ENCODE measurements at places on chromosomes 1 and 21.

GRCh38 chr1:191536791-191537429, 621.4 kb upstream of the RGS18 start:
- DNase-seq, result no peak

DNA sequence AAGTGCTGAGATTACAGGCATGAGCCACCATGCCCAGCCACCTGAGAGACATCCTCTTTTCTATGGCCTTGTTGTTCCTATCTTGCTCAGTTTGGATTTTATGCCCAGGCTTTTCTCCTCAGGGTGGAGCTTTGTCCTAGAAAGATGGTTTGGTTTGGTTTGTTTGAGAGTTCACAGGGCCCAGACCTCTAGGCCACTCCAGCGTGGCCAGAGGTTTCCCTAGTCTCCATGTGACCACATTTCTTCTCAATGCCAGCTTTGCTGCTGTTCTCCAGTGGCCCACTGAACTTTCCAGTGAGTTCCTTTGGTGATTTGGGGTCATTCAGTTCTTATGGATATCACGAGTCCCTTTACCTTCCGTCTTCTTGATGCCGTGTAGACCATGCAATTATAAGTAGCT, 92.6 kb upstream of the SERBP1 start:
- DNase-seq, result no peak

- DNase-seq, result no peak
Measured at GRCh38 chr1:18397641-18398040, 83.1 kb upstream of the KLHDC7A start.

DNA sequence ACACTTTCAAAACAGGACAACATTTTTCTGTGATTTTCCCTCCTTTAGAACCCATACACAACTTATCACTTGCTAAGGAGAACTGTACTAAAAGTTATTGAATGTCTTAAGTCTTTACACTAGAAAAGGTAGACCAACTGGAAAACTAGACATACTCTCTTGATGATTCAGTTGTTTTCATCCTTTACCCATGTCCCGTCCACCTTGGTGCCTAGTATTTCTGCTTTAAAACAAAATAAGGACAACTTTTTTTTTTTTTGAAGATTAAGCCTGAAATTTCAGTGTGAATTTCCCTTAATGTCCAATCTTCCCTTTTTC, 4.5 kb downstream of the CDKN2C start:
- no peak for DNase-seq

DNA sequence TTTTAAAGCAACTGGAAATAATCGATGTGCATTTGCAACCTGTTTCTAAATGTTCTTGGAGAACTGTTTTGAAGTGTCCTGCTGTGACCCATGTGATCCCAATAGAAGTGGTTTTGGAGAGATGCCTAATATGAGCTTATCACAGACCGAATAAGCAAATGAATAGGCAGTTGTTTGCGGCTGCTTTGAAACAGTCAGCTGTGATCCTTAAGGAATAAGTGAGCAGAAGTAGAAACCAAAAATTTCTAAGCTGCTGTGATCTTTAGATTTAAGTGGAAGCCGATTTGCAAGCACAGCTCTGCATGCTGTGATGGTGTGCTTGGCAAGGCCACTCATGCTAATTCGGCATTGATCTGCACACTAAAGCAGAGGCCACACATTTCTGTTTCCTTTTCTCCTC, 329.5 kb upstream of the DUSP10 start:
- no peak for DNase-seq
